ENCODE measurements at places on chromosomes 2 and 18.

GRCh38 chr2:236052926-236053821 lies 115.0 kb downstream of the GBX2 start:
- DNase-seq = no peak

- no peak for DNase-seq
Measured at GRCh38 chr2:238868067-238868524, 20.2 kb downstream of the TWIST2 start.

GRCh38 chr18:2715990-2716389 lies 60.5 kb downstream of the SMCHD1 start:
- DNase-seq = no peak

DNA sequence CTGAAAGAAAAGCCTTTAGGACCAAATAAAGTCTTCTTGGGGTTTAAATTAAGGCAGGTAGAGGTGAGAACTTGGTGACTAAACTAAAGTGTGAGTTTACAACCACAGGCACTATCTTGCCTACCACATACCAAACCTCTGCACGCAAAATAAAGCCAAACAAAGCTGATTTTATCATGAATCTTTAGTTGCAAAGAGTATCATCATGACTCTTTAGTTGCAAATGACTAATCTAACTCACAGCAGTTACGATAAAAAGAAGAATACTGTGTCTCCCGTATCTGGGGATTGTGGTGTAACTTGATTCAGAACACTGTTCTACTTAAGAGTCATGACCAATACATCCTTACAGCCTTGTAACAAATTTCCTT lies 11.2 kb downstream of the CFAP210 start:
- no peak for DNase-seq

DNA sequence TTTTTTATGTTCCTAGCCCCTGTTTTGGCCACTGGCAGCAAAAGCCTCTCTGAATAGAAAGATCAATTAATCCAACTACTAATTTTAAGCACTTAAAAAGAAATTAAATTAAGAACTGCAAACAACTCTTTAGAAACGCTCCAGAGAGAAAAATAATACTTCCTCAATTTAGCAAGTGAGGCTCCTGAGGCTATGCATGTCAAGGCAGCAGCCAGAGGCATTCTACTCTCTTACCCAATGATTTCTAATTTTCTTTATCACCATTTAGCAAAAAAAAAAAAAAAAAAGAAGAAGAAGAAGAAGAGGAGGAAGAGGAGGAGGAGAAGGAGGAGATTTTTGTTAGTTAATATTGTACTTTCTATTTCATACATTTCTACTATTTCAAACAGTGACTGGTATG lies 68.5 kb downstream of the TMEM237 start:
- DNase-seq = no peak

GRCh38 chr2:28048341-28048740 lies 157.8 kb downstream of the BABAM2 start:
- no peak for DNase-seq

DNA sequence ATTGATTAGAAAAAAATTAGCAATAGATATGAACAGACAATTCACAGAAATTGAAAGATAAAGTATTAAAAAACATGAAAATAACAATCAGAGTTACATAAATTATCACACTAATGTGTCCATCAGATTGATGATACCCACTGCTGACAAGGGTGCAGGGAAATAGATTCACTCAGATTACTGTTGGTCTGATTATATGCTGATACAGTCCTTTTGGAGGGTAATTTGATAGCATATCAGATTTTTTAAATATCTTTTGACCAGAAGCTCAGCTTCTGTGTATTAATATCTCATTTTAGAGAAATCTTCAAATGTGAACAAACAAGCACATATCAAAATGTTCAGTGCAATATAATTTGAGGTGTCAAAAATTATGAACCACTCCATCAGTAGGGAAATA lies 157.9 kb upstream of the EPC2 start:
- no peak for DNase-seq

DNA sequence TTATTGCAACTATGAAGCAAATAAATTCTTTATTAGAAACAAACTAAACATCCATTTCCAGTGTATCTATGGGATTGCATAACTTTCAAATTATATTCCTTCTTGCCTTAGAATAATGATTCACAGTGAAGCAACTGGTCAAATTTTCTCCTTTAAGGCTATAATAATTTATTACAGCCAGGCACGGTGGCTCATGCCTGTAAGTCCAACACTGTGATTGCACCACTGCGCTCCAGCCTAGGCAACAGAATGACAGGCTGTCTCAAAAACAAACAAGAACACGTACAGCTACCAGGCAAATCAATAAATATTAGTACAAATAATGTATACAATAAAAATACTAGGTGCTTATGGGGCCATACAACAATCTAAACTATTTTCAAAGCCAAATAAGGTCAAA lies 1416.2 kb downstream of the LRP1B start:
- DNase-seq = no peak

DNA sequence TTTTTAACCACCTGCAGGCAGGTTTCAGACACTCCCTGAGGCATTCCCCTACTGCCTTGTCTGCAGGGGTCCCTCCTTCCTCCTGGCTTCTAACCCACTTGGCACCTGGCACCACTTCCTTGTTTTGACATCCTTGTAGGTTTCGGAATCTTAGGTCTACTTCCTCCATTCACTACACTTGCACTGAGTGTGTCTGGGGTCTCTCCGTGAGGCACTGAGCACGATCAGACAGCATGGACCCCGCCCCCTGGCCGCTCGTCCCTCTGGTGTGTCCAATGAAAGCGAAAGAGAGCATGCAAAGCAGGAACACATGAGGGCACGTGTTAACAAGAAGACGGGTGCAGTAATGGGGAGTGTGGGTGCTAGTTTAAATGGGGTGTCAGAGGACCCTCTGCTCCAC lies 63.8 kb downstream of the HAUS1 start:
- no peak for DNase-seq

- no peak for DNase-seq
Measured at GRCh38 chr2:129737660-129738527, 241.6 kb upstream of the RAB6C start.

DNA sequence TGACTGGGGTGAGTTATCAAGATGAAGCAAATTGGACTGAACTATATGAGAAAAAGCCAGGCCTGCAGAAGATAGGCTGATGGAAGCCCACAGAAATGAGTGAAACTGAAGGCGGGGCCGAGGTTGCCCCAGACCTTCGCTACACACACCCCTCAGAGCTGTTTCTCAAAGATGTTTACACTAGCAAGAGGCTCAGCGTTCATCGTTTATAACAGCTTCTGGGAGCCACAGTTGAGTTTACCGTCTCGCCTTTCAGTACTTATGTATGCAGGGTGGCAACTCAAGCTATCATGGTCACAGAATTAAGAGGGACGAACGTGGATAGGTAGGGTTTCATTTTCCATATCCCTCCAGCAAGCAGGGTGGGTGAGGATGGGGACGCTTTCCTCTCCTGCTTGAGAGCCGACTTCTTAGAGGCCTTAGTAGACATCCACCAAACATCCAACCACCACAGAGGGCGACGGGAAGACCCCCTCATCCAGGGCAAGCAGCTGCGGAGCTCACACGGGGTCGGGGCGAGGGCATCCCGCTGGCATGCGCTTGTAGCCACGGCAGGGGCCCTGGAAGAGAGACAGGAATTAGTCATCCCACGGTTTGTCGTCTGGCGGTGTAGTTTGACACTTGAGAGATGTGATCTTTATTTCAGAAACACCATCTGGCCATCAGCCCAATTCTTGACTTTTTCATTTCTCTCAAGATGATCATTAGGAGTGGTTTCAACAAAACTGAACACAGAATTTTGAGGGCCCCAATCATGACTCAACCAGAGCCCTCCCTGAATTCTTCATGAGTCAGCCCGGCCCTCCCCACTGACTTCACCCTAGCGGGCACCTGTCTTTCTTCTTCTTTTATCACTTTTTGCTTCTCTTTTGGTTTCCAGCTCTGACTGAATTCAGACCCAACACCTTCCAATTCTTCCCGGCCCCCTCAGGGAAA lies 109.1 kb upstream of the CTDP1 start:
- DNase-seq = no peak

DNA sequence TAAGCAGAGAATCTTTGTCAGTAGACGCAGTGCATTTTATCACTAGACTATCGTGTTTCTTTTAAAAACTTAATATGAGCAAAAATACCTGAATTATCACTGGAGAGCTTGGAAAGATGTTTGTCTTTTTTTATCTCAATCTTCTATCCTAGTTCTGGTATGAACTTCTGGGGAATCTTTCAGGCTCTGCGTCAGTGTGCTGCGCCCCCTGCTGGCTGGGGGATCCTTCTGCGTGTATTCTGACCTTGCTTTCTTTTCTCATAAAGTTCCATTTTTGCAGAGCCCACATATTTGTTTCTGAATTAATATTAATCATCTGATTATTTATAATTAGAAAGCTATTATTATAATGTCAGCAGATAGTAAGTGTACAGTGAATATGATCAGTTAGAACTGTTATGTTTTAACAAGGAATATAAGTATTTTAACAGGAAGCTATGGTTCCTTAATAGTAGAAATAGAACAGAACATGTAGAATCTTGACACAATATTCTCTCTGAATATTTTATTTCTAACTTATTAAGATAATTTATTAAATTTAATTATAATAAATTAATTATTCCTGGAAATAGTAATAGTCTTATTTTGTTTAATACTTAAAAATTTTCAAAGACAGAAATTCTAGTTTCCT lies 945.0 kb upstream of the CRIM1 start:
- no peak for DNase-seq

- no peak for DNase-seq
Measured at GRCh38 chr18:48866028-48866733, 84.6 kb downstream of the SMAD7 start.

GRCh38 chr2:160294339-160294803 lies 94.3 kb upstream of the ITGB6 start:
- DNase-seq = no peak

- no peak for DNase-seq
Measured at GRCh38 chr18:54606835-54607212, 15.8 kb downstream of the DYNAP start.

GRCh38 chr2:235850771-235851551 lies 317.2 kb downstream of the GBX2 start:
- no peak for DNase-seq

DNA sequence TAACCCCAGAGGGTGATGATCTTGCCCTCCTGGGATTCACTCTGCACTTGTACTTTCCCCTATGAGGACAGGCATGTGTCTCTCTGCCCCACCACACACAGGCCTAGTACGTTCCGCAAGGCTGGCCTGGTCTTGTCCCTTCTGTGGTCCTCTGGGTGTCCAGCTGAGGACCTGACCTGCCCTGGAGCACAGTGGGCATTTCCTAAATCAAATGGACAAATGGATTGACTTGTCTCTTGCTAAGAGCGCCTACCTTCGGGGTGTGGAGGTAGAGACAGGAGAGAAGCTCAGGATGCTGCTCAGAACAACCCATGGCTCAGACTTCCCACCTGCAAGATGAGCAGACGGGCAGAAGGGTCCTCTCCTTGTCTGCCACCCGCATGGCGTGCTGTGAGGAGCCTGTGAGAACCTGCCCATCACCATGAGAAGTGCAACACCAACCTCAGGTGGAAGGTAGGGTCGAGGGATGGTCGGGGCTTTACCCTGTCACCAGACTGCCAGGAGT lies 133.6 kb downstream of the MYCN start:
- no peak for DNase-seq

GRCh38 chr2:164954186-164954585 lies 1.1 kb downstream of the SLC38A11 start:
- no peak for DNase-seq

GRCh38 chr18:4639628-4640310 lies 184.7 kb upstream of the DLGAP1 start:
- DNase-seq = no peak

GRCh38 chr18:62828852-62829251 lies 113.5 kb downstream of the PHLPP1 start:
- DNase-seq = no peak

DNA sequence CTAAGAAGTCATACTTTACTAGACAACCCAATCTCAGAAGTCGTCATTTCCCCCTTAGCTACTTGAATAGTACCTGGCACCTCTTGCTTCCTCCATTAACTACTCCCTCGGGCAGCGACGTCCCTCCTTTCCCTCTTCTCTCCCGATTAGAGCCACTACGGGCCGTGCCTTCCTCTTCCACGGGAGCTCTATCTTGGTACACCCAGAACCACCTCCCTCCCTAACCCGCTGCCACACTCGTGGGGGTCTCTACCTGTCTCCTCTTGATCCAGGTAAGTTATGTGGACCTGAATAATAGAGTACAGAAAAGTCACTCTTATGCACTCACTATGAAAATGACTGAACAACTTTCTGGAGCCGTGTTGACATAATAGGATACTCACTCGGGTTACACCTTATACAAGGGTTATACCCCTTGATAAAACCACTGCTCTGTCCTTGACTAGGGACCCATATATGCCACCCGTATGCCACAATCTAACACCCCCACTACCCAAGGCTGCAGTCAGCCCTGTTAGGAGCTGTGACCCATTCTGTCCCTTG lies 595 bp upstream of the HDHD2 start:
- DNase-seq = no peak

- DNase-seq = no peak
Measured at GRCh38 chr2:173488861-173489260, 134.2 kb downstream of the CDCA7 start.

DNA sequence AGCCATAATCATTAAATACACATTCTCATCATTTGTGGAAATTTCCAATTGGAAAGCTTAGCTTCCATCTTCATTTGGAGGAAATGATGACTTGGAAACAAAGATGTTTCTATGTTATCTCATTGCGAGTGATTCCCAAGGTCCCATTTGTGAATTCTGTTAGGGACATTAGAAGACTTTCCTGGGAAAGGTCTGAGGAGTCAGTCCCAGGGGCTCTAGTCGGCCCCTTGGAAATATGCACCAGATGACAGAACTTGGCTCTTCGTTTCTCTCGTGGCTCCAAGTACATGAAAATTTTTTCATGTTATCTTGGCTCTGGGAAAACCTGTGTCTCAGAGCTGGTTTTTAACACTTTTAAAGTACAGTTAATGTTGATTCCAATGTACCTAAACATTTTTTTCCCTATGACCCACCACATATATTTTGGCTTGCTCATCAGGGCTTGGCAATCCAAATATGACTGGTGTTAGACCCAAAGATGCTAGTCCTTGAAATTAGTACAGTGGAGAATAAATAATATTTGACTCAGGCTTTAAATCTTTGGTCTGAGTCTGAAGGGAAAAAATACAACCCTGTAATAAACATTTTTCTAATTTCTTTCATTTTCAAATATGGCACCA lies 15.4 kb upstream of the CAVIN2 start:
- no peak for DNase-seq

DNA sequence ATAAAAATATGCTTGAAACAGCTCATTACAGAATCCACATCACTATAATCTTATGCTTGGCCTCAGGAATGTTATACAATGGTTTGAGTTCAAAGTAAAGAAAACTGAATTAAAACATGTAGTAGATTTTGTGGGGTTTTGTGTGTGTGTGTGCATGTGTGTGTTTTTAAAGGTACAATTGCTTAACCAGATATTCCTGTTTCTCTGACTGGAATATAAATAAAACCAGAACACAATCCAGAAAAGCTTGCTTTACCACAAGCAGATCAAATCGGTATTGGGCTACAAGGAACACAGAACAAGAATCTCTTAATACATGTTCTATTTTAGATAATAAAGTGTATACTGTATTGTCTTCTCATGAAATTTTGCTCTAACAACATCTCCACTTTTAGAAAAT lies 110.0 kb downstream of the TMEM247 start:
- no peak for DNase-seq

- DNase-seq = no peak
Measured at GRCh38 chr18:31778391-31778950, 17.8 kb upstream of the SLC25A52 start.

- peak; percentile 21 for DNase-seq
Measured at GRCh38 chr18:24397131-24397693, 412 bp downstream of the OSBPL1A start.

GRCh38 chr2:95309599-95309998 lies 12.5 kb downstream of the KCNIP3 start:
- DNase-seq = no peak

All from NCI-H187 treated with DMSO at 0.1 percent for 48 hours (cell line).